ENCODE measurements at places on chromosomes 1 and 21. TPM values are rescaled to one million over a fixed set of nuclear protein-coding genes. Genes with fewer than 3 reads are reported as not detected.

The PRDM2 gene
- 56.3 TPM for total RNA-seq

The PLA2G2C gene
- 0.18 TPM for total RNA-seq

The CYP4B1 gene
- total RNA-seq: not detected

The SLC25A34 gene
- 1.9 TPM for total RNA-seq
